Right ventricle myocardium superior (tissue), 1 donor: ENCODE measurements at places on chromosomes 1 and 21. TPM values are rescaled to one million over a fixed set of nuclear protein-coding genes. Genes with fewer than 3 reads are reported as not detected.

GRCh38 chr1:165187031-165188009 is 169.2 kb downstream of the LMX1A start:
- DNase-seq: no peak

- no peak for DNase-seq
Observed at GRCh38 chr1:201222125-201222524, 31.5 kb downstream of the IGFN1 start.

- no peak for DNase-seq
Observed at GRCh38 chr1:201384406-201384782, 6.9 kb upstream of the TNNT2 start.

- DNase-seq: no peak
Observed at GRCh38 chr1:17791480-17791879, 36.3 kb downstream of the ACTL8 start.

DNA sequence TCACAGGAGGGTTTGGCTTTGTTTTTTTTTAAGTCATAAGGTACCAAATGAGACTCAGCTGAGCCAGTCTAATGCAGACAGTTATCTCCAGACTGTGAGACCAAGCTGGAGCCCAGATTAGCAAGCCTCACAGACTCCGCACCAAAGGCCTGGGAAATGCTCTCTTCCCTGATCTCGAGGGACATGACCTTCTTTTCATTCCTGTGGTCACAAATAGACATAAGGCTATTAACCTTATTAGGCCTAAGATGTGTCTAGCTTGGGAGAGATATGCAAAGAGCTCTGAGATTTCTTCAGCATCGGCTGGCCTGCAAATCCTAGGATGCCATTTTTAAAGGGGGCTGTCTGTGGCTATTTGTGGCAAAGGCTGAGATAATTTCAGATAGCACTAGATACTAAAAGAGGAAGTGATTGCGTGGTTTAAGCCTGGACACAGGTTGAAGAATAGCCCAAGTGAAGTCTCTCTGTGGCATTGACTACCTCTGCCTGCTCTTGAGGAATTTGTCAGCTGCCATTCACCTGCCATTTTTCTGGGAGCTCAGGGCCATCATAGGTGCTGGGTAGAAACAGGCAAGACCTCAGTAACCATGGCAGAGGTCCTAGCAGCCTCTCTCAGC is 301.3 kb downstream of the SIPA1L2 start:
- no peak for DNase-seq

FALEC gene
- total RNA-seq: not detected

AK5 gene
- total RNA-seq: 0.38 TPM
